ENCODE measurements at places on chromosomes 11 and 22. TPM values are rescaled to one million over a fixed set of nuclear protein-coding genes. Genes with fewer than 3 reads are reported as not detected.

Gene FOLR2
- not detected for polyA plus RNA-seq

Gene BEST1
- 5.1 TPM for polyA plus RNA-seq

Gene KCNE3
- polyA plus RNA-seq = 0.94 TPM

Gene YWHAH
- 140 TPM for polyA plus RNA-seq

Gene TMPRSS5
- 0.10 TPM for polyA plus RNA-seq

Gene CYTH4
- polyA plus RNA-seq = not detected

Gene TRIM51
- polyA plus RNA-seq = not detected

Gene SOX10
- not detected for polyA plus RNA-seq

Gene CDCA5
- polyA plus RNA-seq = 11.9 TPM

Gene GSTT2B
- polyA plus RNA-seq = 3.6 TPM

Gene C22orf42
- not detected for polyA plus RNA-seq

GRCh38 chr11:117130879-117131278, 13.2 kb upstream of the PAFAH1B2 start:
- DNase-seq = no peak

GRCh38 chr11:30006876-30007275, 10.0 kb downstream of the KCNA4 start:
- no peak for DNase-seq

GRCh38 chr11:8111636-8112035, 30.6 kb downstream of the TUB start:
- no peak for DNase-seq

GRCh38 chr11:60265373-60266214, 14.9 kb upstream of the MS4A4A start:
- no peak for DNase-seq

DNA sequence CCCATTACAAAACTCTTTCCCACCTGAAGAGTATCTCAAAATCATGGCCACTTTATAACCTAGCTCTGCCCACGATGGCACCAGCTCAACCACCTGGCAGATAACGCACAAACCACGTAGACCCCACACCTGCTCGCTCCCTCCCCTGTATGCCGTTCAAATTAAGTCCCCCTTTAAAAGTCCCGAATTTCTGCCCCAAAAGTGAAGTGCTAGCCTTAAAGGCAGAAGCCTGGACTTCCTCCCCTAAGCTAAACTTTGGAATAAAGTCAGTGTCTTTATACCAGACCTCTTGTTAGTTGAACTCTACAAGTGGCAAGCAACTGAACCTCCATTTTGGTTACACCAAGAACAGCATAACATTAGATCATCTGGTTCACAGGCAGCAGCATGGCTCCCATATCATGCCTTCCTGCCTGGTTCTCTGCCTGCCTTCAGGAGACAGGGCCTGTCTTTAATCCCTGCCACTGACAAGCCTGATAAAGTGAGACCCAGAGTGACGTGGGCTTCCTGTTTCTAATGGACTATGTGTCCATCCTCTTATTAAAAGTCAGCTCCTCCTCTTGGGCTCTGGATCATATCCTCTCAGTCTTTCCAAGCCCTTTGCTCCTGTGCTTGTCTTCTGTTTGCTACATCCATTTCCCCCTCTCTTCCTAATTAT, 32.6 kb upstream of the NNMT start:
- no peak for DNase-seq

GRCh38 chr11:5646139-5646538, 21.3 kb downstream of the TRIM34 start:
- DNase-seq = no peak

DNA sequence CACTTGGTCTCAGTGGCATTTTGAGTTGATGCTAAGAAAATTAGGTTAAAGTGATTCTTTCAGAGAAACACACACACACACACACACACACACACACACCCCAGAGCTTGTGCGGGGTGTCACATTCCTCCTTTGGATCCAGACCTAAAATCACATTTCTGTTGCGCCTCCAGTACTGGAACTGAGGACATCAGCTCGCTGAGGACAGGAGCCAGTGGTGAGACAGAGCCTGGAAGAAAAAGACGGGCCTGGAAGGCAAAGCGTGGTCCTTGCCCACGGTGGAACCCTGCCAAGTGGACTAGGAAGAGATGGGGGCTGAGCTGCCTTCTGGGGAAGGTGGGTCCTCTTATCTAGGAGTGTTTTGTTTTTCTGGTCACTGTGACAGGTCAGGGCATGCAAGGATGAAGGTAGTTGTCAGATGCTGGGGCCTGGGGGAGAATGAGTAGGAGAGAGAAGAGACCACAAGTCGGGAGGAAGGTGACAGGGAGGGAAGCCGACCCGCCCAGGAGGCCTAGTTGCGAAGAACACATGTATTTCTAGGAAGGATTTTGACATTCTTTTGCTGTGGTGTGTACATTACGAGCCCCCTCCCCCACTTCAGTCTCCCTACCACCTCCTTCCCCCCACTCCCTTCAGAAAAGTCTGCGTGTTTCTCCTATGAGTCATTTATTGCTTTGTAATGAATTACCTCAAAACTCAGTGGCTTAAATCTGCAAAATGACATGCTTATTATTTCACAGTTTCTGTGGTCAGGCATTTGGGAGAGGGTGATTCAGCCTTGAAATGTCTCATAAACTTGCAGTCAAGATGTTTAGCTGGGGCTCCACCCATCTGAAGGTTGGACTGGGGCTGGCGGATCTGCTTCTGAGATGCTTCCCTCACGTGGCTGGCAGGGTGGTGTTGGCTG, 4.8 kb upstream of the ELFN2 start:
- DNase-seq = peak; percentile 99

DNA sequence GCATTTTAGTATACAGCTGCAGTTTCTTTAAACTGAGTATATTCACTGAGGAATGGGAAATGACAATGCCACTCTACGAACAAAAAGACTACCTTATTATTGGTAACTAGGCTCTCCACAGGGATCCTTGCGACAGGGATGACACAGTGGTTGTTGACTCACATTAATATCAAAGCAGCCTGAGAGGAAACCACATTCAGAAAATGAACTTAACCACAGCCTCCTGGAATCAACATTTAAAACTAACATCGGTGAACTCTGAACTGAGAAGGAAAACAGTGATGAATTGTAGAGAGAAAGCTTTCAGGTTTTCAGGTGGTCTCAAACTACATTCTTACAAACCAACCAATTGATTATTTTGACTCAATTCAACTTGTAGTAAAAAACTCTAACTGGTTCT, 90.3 kb upstream of the MTMR2 start:
- no peak for DNase-seq

- DNase-seq = no peak
Measured at GRCh38 chr11:107683061-107683460, 28.8 kb downstream of the SLN start.

DNA sequence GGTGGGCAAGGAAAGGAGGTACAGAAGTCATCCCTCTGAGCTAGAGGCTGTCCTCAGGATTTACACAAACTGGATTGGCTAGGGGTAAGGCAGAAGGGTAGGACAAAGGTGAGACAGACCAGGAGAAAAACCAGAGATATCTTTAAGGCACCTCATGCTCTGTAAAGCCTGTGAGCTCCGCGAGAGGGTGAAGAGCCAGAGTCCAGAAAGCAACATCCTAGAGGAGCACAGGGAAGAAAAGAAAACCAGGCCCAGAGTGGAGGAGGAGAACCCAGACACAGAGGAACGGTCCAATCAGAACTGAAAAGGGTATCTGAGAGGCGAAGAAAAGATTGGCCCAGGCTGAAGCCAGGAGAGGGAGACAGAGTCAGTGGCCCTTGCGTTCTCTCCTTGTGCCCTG, 5.1 kb downstream of the SLC37A4 start:
- no peak for DNase-seq

DNA sequence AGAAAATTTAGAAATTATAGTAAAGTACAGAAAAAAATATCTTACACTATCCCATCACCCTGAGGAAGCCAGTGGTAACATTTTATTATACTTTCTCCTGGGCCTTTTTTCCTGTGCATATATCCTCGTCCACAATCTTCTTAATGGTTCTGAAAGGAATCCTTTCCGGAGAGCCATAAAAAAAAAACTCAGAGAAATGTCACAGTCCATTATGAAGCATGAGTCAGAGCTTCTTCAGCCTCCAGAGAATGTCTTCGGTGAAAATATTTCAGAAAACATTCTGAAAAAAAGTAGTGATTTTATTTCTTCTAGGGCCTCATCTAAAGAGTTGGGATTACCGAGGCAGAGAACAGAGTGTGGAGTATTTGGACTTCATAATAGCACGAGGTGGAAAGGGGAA, 163.4 kb downstream of the INSC start:
- peak; percentile 36 for DNase-seq

GRCh38 chr11:11626128-11626527, 4.3 kb upstream of the GALNT18 start:
- DNase-seq = no peak

DNA sequence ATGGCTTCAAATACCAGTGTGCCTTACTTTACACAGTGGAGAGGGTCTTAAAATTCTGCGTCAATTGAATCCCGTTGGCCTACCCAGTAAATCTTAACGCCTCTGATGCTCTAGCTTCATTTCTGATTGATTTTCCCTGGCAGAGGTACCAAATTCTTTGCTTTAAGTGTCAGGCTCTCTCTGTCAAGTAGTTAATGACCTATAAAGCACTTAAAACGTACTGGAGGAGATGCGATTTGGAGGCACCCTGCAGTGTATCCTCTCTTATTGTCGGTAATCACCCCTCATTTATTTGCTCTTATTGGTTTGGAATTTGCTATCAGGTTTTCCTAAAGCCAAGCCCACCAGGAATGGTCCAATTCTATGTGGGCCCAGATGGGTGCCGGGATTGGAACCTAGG, 59.2 kb downstream of the NFAM1 start:
- no peak for DNase-seq

DNA sequence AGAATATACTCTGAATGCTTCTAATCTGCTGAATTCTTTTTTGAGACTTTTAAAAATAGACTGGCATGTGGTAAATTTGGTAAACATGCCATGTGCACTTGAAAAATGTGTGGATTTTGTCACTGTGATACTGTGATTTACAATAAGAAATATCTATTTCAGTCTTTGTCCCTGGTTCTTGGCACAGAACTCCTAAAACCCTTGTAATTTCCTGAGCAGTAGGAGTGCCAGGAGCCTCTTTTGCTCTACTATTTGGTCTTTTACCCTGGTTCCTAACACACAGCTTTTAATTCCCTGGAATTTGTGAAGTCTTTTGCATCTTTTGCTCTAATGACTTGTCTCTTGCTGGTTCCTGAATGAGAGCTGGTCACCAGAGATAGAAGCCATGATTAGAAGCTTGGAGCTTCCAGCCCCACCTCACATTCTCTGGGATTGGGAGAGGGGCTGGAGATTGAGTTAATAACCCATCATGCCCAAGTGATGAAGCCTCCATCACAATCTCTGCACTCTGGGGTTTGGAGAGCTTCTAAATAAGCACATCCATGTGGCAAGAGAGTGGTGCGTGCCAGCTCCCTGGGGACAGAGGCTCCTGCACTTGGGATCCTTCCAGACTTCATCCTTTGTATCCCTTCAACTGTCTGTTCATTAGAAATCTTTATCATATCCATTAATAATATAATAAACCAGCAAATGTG, 27.2 kb upstream of the SYT13 start:
- DNase-seq = no peak

DNA sequence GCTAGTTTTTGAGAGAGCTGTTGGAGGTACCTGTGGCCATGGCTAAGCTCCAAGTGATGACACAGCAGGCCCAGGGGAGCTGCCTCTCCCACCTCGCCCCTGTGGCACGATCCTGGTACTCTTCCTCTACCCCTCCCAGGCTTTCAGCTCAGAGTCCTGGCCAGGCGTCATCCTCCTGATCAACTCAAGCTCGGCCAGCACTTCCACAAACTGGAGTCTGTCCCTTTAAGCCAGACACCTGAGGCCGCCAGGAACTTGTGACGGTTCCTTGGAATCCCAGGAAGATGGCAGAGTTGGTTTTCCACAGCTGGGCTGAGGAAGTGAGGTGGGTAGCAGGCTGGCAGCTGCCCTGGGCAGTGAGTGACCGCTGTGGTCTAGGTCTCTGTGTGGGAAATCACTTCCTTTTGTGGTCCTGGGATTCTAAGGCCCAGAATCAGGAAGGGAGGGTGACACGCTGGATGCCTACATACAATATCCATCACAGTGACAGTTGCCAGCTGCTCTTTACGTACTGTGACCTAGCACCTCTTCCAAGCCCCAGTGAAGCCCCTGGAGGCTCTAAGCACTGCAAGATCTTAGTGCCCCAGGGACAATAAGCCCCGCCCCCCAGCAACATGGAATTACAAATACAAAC, 3.2 kb upstream of the CST6 start:
- no peak for DNase-seq

DNA sequence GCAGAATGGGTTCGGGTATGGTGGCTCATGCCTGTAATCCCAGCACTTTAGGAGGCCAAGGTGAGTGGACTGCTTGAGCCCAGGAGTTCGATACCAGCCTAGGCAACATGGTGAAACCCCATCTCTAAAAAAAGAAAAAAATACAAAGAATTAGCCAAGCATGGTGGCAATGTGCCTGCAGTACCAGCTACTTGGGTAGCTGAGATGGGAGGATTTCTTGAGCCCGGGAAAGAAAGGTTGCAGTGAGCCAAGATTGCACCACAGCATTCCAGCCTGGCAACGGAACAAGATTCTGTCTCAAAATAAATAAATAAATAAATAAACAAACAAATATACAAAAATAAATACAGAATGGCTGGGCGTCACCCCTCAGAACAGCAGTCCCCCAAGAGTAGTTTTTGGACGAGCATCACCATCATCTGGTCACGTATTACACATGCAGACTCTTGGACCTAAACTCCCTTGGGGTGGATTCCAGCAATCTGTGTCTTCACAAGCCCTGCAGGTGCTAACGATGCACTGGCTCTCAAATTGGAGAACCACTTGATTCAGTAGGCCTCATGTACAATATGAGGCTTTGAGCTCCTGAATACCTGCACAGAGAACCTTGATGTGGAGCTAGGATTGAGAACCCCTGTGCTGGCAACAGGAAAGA, 33.5 kb downstream of the CLMP start:
- DNase-seq = no peak

DNA sequence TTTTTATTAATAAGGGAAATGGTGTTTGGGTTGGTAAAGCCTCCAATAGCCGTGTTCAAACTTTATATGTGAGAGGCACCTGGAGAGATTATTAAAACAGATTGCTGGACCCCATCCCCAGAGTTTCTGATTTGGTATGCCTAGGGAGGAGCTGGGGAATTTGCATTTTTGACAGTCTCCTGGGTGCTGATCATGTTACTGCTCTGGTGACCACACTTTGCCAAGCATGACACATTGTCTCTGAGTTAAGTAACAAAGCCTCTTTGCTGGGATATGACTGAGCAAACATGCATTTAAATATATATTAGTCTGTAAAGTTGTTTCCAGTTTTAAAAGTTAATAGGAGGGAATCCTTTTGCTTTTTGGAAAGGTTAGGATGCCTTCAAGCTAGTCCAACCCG, 140.4 kb downstream of the NAV2 start:
- no peak for DNase-seq

- no peak for DNase-seq
Measured at GRCh38 chr11:32325187-32325586, 110.2 kb downstream of the WT1 start.
